ENCODE measurements at places on chromosomes 11 and 22. TPM values are rescaled to one million over a fixed set of nuclear protein-coding genes. Genes with fewer than 3 reads are reported as not detected.
A peak's percentile ranks its signal among the peaks of the same experiment; 100 is the strongest.

DNA sequence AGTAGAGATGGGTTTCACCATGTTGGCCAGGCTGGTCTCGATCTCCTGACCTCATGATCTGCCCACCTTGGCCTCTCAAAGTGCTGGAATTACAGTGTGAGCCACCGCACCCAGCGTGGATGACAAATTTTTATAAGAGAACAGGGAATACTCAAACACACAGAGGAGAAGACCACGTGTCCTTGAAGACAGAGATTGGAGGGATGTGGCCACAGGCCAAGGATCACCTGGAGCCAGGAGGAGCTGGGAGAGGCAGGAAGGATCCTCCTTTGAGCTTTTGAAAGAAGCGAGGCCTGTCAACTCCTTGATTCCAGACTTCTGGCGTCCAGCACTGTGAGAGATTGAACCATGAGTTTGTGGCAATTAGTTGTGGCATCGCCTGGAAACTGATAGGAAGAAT, 1049.5 kb downstream of the TBC1D22A start:
- no peak for DNase-seq
- no peak overlapping the region for H3K4me3 ChIP-seq
- no peaks in the 10 kb centered on the region for H3K4me1 ChIP-seq
- no peaks in the 10 kb centered on the region for H3K36me3 ChIP-seq
- H3K27ac ChIP-seq: no peak overlapping the region
- H3K27me3 ChIP-seq: no peaks in the 10 kb centered on the region

DNA sequence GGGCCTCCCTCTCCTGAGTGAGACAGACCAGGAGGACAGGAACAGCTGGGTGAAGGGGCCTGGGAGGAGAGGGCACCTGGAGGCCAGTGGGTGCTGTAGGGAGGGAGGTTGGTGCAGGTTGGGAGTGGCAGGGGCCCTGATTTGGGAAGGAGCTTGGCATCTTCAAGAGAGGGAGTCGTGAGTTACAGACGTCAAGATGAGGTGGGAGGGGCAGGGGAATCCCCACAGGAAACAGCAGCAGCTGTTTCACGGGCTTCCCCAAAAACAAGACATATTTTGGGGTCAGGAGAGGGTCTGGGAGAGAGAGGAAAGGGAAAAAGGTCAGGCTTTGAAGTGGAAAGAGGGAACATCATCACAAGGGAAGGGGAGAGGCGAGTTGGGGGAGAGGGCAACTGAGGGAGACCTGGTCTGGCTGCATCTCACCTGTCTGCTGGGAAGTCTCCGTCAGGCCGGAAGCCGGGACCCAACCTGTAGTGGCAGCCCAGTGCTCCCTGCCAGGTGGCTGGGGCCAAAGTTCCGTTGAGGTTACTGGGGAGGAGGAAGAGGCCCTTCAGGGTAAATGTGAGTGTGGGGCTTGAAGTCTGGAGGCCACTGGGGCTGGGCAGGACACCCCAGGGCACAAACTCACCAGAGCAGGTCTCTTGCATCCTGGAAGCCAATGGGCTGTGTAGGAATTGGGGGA, 4.4 kb downstream of the NAALADL1 start:
- H3K36me3 ChIP-seq: peaks cover 6% of the 10 kb centered on the region
- H3K27me3 ChIP-seq: peaks cover 29% of the 10 kb centered on the region
- H3K4me1 ChIP-seq: no peaks in the 10 kb centered on the region
- no peak overlapping the region for H3K4me3 ChIP-seq

GRCh38 chr22:42376711-42377554, 55.3 kb downstream of the NFAM1 start:
- no peaks in the 10 kb centered on the region for H3K36me3 ChIP-seq
- H3K27ac ChIP-seq: no peak overlapping the region
- H3K27me3 ChIP-seq: peaks cover 52% of the 10 kb centered on the region
- H3K4me1 ChIP-seq: peaks cover 9% of the 10 kb centered on the region
- H3K4me3 ChIP-seq: no peak overlapping the region
- no peak for DNase-seq

The IL18 gene
- total RNA-seq: 121 TPM

DNA sequence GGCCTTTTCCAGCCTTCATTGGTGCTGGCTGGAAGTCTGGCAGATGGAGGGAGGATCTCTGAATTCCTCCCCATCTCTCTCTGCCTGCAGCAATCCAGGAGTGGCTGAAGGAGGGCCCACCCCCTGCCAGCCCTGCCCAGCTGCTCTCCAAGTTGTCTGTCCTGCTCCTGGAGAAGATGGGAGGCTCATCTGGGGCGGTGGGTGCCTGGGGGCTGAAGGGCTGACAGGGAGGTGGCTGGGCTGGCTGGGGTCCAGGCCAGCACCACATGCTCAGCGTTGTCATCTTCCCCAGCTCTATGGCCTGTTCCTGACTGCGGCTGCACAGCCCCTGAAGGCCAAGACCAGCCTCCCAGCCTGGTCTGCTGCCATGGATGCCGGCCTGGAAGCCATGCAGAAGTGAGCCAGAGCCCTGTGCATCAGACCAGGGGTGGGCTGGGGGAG, 12.2 kb downstream of the TKFC start:
- no peaks in the 10 kb centered on the region for H3K4me1 ChIP-seq
- no peak for DNase-seq
- H3K27ac ChIP-seq: no peak overlapping the region
- no peak overlapping the region for H3K4me3 ChIP-seq

GRCh38 chr11:62391642-62392425, 27.0 kb upstream of the SCGB1A1 start:
- H3K36me3 ChIP-seq: no peaks in the 10 kb centered on the region
- H3K27ac ChIP-seq: no peak overlapping the region
- H3K4me1 ChIP-seq: no peaks in the 10 kb centered on the region

GRCh38 chr11:86932924-86933875, 22.0 kb downstream of the FZD4 start:
- H3K36me3 ChIP-seq: no peaks in the 10 kb centered on the region
- no peak for DNase-seq
- no peak overlapping the region for H3K4me3 ChIP-seq
- no peaks in the 10 kb centered on the region for H3K27me3 ChIP-seq
- H3K4me1 ChIP-seq: peaks cover 13% of the 10 kb centered on the region

DNA sequence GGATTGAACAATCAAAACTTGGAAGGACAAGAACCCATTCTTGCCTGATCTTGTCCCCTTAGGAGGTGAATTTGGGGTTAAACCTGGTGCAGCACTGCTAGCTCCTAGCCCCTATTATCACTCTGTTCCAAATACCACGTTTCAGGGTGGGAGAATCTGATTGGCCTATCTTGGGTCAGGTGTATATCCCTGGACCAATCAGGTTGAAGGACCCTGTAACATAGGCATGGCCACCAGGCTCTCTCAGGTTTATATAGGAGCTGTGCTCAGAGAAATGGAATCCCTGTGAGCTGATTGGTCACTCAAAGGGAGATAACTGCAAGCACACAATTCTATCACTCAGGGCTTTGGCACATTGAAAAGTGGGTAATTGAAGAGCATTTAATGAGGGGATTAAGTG, 26.6 kb upstream of the AMPD3 start:
- H3K27me3 ChIP-seq: peaks cover 19% of the 10 kb centered on the region
- no peak overlapping the region for H3K4me3 ChIP-seq
- no peak overlapping the region for H3K27ac ChIP-seq
- H3K36me3 ChIP-seq: no peaks in the 10 kb centered on the region

The FGF3 gene
- not detected for total RNA-seq

The MS4A6E gene
- total RNA-seq: not detected

DNA sequence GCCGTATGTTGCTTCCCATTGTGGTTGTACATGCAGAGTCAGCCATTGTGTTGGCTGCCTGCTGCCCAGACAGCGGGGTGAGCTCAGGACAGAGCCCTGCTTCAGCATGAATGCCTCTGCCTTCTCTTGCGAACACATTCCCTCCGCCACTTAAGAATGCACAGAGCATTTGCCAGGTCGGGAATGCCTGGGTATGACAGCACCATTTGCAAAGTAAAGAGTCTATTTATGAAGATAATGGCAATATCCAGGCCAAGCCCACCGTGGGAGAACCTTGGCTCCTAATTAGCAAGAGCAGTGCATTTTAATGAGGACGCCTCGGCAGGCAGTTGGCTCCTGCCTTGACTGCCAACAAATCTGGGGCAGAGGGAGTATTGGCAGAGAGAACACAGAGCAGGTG, 62.5 kb upstream of the SORL1 start:
- no peaks in the 10 kb centered on the region for H3K27me3 ChIP-seq
- DNase-seq: no peak
- H3K27ac ChIP-seq: no peak overlapping the region
- no peaks in the 10 kb centered on the region for H3K36me3 ChIP-seq

The MRGPRE gene
- total RNA-seq: not detected

DNA sequence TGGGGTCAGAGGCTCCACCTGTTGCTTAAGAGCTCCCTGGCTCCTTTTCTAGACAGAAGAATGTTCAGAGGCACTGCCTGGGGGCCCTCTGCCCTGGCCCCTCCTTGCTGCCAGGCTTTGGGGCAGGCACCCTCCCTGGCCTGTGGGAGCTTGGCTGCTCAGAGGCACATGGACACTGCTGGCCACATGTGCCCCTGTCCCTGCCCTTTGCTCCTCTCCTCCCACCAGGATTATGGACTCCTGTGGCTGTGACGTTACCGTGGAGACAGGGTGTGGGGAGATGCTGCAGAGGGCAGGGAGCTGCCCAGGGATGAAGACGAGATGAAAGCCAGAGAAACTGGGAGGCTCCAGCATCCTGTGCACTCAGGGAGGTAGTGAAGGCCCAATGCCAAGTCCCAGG, 14.7 kb downstream of the DRD2 start:
- no peak overlapping the region for H3K27ac ChIP-seq
- H3K27me3 ChIP-seq: peaks cover 57% of the 10 kb centered on the region
- DNase-seq: no peak
- H3K4me1 ChIP-seq: no peaks in the 10 kb centered on the region
- H3K4me3 ChIP-seq: no peak overlapping the region

DNA sequence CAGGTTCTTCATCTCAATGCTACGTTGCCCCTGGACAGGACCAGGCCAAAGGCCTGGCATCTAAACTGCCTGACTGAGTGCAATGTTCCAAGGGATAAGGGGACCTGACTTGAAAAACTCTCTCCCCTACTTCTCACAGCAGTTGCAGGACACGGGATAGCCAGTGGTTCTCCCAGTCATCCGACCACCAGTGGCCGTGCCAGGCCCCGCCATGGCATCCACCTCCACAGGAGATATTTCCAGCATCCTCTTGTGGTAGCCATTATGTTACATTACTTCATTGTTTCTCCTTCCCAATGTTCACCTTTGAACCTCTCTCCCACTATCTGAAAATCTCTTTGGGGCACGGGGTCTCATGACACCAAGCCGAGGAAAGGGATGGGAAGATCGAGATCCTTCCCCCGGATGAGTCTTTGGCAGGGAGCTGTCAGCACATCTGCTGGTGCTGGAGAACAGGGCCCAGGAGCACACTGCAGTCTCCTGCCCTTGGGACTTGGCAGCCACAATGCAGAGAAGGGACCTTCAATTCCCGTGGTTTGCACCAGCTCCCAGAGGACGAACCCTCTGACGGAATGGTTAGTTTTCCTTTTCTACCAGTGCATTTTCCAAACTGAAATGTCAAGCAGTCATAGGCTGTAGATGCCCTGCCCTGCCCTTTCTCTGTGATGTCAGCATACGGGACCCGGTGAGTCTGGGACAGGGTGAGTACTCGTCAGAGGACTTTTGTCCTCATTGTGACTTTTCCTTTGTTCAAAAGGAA, 121.2 kb downstream of the ETS1 start:
- no peak overlapping the region for H3K4me3 ChIP-seq
- no peak for DNase-seq
- H3K27me3 ChIP-seq: no peaks in the 10 kb centered on the region
- no peak overlapping the region for H3K27ac ChIP-seq
- H3K4me1 ChIP-seq: peaks cover 53% of the 10 kb centered on the region

- H3K27ac ChIP-seq: no peak overlapping the region
- H3K4me1 ChIP-seq: peaks cover 17% of the 10 kb centered on the region
- no peaks in the 10 kb centered on the region for H3K27me3 ChIP-seq
- no peaks in the 10 kb centered on the region for H3K36me3 ChIP-seq
Observed at GRCh38 chr11:126483621-126484195, 128.2 kb downstream of the ST3GAL4 start.

The RFPL1 gene
- total RNA-seq: not detected

The CEP126 gene
- total RNA-seq: 3.8 TPM

The LRRC32 gene
- not detected for total RNA-seq

DNA sequence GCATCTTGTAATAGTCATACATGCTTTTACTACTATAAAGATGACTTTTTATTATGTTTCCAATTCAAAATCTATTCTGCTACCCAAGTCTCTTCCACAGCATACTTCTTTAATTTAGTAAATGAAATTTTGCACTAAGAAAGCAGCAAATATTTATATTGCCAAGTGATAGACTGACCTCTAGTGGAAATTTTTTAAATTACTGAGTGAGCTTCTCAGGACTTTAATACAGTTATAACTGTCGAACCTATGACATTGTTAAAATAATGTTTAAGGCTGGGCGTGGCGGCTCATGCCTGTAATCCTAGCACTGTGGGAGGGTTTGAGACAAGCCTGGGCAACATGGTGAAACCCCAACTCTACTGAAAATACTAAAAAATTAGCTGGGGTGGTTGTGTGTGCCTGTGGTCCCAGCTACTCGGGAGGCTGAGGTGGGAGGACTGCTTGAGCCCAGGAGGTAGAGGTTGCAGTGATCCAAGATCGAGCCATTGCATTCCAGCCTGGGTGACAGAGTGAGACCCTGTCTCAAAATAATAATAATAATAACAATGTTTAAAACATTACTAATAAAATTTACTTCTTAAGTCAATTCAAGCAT, 27.3 kb downstream of the STK33 start:
- H3K27me3 ChIP-seq: peaks cover 65% of the 10 kb centered on the region
- no peak overlapping the region for H3K27ac ChIP-seq
- no peak overlapping the region for H3K4me3 ChIP-seq
- DNase-seq: no peak

DNA sequence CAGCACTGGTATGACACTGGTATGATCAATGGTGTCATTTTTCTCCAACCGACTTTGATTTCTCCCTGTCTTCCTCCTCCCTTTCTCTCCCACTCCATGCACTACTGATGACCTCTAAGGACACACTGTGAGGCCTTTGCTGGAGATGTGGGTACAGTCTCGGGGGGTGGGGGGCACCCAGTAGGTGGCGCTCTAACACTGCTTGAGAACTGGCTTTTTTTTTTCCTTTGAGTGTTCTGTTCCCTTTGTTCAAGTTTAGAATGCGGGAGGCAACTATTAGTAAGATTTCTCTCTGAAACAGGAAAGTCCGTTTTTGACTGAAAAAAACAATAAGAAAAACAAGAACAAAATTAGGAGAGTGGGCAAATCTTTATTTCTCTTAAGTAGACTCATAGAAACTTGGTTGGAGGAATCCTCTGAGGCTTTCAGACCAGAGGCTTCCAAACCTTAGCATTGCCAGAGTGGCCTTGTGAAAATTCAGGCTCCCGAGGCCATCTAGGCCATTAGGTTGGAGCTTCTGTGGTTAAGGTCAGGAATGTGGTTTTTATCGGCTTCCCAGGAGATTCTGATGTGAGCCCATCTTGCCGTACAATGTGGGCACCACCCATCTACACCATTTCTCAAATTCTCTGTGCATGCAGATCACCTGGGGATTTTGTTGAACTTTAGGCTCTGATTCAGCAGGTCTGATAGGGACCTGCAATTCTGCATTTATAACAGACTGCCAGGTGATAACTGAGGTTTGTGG, 43.2 kb downstream of the PANX1 start:
- H3K4me3 ChIP-seq: no peak overlapping the region
- no peaks in the 10 kb centered on the region for H3K36me3 ChIP-seq
- H3K27ac ChIP-seq: no peak overlapping the region
- H3K4me1 ChIP-seq: no peaks in the 10 kb centered on the region
- H3K27me3 ChIP-seq: no peaks in the 10 kb centered on the region
- peak; percentile 30 for DNase-seq

All from Calu3 (cell line).